ENCODE measurements at places on chromosomes 1 and 21.

DNA sequence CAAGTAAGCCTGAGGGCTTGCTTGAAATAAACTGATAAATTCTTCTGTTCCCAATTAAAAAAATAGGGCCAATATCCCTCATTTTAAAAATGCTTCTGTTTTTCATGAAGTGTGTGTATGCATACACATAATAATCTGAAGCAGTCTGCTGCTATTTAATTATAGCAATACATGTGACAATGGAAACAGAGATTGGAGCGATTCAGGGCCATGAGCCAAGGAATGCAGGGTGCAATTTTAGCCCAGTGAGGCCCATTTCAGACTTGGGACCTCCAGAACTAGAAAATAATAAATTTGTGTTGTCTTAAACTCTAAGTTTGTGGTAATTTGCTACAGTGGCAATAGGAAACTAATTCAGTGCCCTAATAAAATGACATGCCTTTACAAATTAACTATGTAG lies 264.9 kb downstream of the LTN1 start:
- no peak for DNase-seq

GRCh38 chr1:99264201-99265021 lies at the start of gene PLPPR4:
Gene PLPPR4, plus strand, starts transcription at chr1:99264492. Its CDS starts 102 bp downstream, at chr1:99264594.
- peak; percentile 81 for DNase-seq

DNA sequence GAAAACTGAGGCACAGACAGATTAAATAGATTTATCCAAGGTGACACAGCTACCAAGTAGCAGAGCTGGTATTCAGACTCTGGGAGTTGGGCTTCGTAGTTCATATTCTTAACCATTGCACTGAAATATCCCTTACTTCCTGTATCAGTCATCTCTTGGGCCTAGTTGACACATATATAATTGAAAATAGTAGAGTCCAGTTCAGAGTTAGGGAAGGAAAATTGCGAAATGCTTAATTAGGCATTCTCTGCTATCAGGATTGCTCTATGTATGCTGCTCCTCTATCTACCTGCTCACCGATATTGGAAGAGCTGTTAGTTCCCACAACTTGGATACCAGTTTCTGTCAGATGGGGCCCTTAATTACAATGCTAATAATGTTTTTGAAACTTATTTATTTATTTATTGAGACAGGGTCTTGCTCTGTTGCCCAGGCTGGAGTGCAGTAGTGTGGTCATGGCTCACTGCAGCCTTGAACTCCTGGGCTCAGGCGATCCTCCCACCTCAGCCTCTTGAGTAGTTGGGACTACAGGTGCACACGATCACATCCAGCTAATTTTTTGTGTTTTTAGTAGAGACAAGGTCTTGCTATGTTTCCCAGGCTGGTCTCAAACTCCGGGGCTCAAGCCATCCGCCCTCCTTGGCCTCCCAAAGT lies 8.2 kb downstream of the RCOR3 start:
- DNase-seq, result no peak

GRCh38 chr1:225437710-225438437 lies 10.0 kb upstream of the LBR start:
- no peak for DNase-seq

DNA sequence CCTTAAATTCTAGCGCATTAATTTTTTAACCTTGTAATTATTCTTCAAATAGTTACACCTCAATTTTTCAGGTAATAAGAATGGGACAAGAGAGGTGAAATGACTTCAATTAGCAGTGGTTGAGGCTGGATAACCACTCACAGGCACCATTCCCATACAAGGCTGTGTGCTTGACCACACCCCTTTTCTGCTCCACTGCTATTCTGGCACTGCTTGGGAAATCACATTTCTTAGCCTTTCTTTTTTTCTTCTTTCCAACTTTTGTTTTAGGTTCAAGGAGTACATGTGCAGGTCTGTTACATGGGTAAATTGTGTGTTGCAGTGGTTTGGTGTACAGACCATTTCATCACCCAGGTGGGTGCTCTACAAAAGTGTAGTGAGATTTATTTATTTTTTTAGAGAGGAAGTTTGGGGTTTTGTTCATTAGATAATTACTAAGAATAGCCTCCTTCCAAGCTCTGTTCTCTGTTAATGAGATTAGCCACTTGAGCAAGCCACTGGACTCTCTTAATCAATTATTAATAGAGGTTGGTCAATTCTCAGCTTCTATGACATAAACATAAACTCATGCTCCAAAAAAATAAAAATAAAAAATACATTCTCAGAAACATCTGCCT lies 14.4 kb downstream of the ILDR2 start:
- DNase-seq, result no peak

DNA sequence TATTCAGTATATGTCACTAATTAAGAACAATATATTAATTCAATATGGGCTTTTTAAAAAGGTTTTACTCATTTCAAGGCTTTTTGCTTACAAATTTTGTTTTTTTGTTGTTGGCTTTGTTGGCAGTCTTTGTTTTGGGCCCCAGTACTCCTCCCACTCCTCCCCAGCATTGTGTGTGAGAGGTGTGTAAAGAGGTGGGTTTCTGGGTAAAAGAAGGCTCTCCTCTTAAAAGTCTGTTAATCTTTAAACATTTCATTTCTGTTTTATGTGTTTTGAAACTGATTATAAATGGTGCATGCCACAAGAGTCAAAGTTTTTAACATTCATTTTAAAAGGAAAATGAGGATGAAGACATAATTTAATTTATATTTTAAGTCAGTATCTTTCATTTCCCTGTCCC lies 79.6 kb downstream of the SASS6 start:
- DNase-seq, result no peak

Data from GM03348 (cell line).